Hippocampal formation (tissue), 2 donors: ENCODE measurements at places on chromosomes 2 and 18.

GRCh38 chr2:208556983-208557484 lies 150.4 kb downstream of the PTH2R start:
- DNase-seq, result no peak

GRCh38 chr2:15627817-15628684 lies 36.4 kb downstream of the DDX1 start:
- no peak for DNase-seq

GRCh38 chr2:53945538-53945937 lies 25.3 kb downstream of the PSME4 start:
- no peak for DNase-seq

GRCh38 chr2:163407296-163407695 lies 328.5 kb downstream of the FIGN start:
- no peak for DNase-seq

GRCh38 chr18:45863469-45863868 lies 38.0 kb downstream of the SIGLEC15 start:
- no peak for DNase-seq

DNA sequence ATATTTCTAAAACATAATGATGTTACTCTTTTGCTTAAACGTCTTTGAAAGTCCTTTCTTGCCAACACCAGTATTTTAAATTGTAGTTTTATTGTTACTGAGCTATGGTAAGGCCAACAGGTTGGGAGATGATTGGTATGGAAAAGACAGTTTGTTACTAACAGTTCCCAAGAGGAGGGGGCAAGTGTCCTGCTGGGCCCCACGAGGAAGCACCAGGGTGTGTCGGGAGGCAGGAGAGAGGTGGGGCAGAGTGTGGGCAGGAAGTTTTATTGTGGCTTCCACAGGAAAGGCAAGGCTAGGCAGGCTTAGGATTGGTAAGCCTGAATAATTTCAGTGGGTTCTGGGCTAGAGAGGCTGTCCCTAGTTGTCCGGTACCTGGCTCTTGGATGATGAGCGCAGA lies 134.3 kb downstream of the SOCS6 start:
- DNase-seq, result no peak

GRCh38 chr2:24050041-24050979 lies 769 bp downstream of the FKBP1B start:
- no peak for DNase-seq

DNA sequence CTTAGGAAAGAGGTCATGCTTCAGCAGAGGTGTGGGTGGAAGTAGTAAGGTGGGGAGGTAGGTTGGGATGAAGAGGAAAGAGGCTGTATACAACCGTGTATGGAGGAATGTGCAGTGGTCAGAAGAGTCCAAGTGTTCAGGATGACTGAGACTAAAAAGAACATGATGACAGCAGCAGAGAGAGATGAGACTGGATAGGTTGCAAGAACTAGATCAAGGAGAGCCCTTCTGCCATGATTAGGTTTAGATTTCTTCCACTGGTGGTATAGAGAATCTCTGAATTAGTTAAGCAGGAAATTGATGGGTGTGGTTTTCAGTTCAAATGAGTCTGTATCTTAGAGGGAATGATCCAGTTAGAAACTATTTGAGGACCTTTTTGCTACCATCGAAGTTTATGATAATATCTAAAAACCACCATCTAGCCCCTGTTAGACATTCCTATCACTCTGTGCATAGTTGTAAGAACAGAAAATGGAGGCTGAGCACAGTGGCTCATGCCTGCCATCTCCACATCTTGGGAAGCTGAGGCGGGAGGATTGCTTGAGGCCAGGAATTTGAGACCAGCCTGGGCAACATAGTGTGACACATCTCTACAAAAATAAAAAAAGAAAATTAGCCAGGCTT lies 221.0 kb downstream of the LTBP1 start:
- no peak for DNase-seq

- DNase-seq, result no peak
These were observed 19.5 kb upstream of the CFAP36 start for GRCh38 chr2:55500025-55500424.

DNA sequence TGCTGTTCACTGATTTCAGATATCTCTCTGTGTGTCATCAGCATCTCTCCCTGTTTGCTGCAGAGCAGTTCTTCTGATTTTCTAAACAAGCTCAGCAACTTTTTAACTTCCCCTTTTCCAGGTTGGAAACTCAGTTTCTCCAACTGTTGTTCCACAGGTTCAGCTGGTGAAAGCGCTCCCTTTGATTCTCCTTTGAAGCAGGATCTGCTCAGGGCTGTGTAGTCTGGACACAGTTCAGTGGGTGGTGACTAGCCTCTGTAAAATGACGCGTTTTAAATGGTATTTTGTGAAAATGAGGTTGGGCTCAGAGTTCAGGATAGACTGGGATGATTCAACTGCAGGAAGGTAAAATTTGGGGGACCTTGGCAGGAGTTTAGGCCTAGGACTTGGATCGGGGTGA lies 106.3 kb downstream of the TRIM43 start:
- DNase-seq, result no peak

GRCh38 chr2:160051371-160051800 lies 11.0 kb downstream of the PLA2R1 start:
- DNase-seq, result no peak

- no peak for DNase-seq
These were observed 24.3 kb downstream of the NCKAP1 start for GRCh38 chr2:183014005-183014404.

DNA sequence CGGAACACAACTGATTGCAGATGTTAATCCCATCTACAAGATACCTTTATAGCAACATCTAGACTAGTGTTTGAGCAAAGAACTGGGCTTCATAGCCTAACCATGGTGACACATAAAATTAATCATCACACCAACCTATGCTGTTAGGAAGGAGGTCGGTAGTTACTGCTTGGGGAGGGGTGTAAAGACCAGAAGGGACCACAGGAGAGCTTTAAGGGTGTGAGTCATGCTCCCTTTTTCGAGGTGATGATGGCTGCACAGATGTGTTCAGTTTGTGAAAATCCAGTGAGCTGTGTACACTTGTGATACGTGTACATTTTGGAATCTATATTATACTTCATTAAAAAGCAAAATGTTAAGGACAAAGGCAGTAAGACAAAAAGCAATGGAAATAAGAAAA lies 4.6 kb upstream of the SEH1L start:
- DNase-seq, result no peak

DNA sequence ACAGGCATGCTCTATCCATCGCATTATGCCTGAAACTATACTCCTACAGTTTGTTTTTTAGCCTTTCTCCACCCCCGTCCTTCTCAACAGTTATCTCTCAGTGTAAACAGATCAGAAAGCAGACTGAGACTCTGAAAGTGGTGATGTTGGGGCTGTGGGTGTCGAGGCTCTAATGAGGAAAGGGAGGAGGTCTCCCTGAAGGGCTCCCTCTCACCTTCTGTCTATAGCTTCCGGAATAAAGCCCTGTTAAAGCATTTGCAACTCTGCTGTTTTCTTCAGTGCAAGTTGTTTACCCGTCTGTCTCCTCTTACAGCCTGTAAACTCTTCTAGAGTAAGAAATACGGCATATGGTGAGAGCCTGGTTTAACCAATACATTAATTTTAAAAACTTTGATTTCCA lies 136.7 kb upstream of the SYT4 start:
- no peak for DNase-seq

GRCh38 chr2:32976409-32977063 lies 29.8 kb downstream of the LTBP1 start:
- no peak for DNase-seq

- peak; percentile 55 for DNase-seq
These were observed 647 bp downstream of the PSME4 start for GRCh38 chr2:53969968-53970723.

DNA sequence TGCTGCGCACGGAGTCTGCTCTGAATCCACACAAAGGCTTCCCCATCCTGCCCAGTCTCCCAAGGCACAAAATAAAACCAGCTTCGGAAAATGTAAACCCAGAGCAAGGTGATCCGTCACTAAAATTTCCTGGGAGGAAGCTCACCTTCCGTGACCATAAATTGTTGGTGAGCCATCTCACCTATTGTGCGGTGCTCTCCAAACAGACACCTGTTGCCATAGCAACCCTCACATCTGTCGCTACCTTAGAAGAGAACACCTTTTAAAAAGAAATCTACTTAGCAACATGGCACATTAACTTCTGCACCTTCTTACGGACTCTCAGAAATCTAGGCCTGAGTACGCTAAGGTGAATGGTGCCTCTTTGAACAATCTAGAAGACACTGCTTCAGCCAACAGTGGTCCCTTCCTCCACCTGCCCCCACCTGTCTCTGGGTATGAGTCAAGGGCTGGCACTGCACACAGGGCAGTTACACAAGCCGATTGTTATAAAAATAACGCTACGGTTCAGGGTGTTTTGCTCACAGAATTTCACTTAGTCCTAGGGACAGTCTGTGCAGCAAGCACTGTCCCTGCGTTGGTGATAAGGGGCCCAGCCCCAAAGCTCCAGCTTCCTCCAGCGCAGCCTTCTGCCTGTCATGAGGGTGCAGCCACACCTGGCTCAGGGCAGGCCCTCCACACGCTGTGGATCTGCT lies 114.9 kb upstream of the ID2 start:
- DNase-seq, result no peak

DNA sequence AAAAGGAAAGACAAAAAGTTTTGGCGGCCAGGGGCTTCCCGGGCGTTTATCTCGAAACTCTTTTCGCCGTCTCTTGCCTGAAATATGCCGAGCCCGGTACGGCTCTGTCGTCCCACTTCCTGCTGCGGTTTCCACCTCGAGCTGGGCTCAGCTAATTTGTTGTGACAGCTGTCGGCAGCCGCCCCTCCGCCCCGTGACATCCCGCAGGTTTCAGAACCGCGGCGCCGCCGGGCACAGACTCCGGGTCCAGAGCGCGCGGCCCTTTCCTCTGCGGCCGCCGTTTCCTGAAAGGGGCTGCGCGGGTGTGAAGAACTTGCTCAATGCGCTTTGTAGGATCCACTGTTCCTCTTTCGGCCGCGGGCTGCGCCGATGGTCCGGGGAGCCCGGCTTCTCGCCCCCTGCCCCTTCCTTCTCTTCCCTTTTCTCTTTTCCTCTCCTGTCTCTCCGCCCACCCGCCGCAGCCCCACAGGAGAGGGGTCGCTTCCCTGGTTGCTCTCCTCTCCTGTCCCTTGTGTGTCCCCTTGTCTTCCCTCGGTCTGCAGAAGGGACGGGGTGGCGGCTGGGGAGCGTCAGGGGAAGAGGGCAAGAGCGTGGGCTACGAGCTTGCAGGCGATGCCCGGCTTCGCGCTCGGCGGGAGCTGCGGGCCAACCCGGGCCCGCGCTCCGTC lies 648 bp downstream of the ARID5A start:
- DNase-seq, result peak; percentile 37

DNA sequence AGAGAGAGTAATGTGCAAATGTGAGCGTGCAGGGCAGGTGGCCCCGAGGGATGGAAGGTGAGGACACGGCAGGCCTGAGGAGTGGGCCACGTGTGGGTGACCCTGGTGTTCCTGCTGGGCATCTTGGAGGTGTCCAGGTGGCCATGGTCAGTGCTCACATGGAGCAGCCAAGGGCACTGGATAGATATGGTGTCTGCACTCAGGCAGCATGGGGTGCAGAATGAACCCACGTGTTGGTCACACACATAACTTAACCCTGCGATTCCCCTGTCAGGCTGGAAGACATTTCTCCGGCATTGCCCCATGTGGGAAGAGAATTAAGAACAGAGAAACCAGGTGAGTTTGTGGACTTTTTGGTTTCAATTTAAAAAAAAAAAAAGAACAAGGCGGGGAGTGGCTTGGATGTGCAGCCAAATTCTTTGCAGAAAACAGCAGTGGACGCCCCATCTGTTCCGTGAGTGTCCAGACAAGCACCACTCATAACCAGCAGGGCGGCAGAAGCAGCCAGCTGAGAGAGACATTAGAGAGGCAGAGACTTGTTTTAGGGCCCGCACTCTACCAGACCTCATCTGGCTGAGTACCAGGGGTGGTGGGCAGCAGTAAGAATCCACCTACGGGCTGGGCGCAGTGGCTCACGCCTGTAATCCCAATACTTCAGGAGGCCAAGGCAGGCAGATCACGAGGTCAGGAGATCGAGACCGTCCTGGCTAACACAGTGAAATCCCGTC lies 249.8 kb downstream of the ACKR3 start:
- no peak for DNase-seq

GRCh38 chr2:27737676-27738348 lies 33.7 kb upstream of the MRPL33 start:
- no peak for DNase-seq

- DNase-seq, result no peak
These were observed 56.9 kb downstream of the ACKR3 start for GRCh38 chr2:236626391-236627150.

DNA sequence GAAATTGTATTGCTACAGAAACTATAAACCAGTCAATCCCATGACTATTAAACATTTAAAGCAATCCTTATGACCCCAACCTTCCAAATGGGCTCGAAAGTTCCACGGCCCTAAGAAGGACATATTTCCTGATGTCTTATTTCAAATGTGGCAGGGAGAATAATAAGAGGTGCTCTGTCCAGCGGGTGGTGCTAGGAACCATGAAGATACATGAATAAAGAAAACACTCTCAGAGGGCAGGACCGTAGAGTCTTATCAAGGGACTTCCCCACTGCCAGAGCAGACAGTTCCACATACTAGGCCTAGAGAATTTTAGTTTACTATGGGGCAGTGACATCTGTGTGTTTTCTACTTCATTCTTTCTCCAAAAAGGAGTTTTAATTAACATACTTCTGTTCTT lies 187.1 kb upstream of the PIK3C3 start:
- DNase-seq, result no peak

DNA sequence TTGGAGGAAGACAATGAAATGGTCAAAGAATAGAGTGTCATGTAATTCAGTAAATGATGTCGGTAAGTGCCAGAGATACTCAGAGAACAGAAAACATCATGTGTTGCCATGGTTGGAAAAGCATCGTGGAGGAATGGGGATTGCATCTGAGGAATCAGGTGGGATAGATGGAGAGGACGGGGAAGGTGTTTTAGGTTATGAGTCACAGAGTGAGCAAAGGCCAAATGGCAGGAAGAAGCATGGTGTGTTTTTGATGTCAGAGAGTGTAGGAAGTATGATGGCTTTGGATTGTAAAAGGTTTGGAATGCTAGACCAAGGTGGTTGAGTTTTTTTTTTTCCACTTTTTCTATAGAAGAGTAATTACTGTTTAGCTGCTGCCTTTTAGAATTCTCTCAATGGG lies 27.5 kb upstream of the CD28 start:
- DNase-seq, result no peak

DNA sequence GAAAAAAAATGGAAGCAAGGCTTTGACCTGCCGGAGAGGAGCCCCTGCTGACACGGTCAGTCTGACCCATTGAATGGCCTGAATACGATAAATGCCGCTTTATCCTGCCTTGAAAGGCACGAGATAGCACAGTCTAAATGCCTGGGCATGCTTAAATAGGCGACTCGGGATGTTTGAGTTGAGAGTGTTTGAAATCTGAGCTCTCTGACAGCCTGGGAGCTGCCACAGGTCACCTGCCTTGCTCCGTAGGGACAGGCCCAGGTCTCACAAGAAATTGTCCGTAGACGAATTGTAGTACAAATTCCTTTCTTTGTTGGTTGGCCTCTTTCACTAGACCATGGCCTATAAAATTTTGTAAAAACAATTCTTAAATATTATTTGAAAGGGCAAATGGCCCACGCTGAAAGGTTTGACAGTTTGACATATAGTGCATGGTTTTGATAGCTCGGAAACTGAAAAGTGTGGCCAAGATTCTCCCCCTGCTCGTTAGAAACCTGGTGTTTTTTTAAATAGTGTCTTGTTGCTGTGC lies 72.8 kb downstream of the MEIS1 start:
- no peak for DNase-seq
